Globus pallidus (tissue), 1 donor: ENCODE measurements at places on chromosomes 7 and 10.

DNA sequence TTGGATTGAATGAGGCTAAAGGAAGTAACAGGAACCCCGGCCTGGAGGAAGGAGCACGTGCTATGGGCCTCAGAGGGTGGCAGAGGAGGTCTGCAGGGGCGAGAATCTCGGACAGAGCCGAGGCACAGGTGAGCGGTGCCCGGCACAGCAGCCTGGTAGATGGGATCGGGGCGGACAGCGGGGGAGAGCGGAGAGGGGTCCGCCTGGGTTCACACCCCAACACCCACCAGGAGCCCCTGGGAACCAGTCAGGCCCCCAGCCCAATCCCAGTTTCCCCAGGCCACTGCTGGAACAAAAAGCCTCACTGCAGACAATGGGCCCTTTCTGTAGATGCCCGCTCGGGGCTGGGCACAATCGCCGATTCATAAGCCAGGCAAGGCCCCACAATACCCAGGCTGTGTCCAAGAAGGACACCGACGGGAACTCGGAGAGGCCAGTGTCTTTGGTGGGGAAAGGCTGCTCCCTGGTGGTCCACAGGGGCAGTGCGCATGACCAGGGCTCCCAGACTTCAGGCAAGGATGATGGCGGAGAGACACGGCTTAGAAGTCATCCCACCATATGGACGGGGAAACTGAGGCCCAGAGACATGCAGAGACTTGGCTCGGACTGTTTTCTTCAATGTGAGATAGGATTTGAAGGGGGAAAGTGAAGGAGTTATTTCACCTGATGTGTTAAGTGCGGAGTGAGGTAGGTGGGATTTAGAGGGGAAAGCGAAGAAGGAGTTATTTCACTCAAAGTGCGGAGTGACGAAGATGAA, 106.9 kb upstream of the GPR26 start:
- DNase-seq = peak; percentile 98

- DNase-seq = no peak
These were observed 36.7 kb upstream of the UBE2H start for GRCh38 chr7:129989466-129989865.

GRCh38 chr10:71852355-71852937, 1.4 kb upstream of the PSAP start:
- peak; percentile 61 for DNase-seq

GRCh38 chr10:124916098-124916584, 25.8 kb upstream of the ZRANB1 start:
- DNase-seq = no peak

DNA sequence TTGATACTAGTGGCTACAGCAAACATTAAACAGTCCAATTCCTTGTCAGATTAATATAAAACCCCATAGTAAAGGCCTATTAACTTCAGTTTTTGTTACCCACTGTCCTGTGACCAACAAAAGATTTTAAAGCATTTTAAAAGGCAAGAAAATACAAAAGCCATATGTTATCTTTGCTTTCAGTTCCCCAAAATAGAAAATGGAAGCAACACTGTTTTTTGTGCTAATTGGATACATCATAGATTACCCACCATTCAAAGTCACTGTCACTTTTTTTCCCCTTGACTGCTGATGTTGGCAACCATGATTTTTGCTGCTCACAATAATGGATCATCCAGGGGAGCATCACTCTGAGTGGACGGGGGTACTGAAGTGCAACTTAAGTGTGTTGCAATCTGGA, 52.4 kb upstream of the TMEM140 start:
- no peak for DNase-seq

DNA sequence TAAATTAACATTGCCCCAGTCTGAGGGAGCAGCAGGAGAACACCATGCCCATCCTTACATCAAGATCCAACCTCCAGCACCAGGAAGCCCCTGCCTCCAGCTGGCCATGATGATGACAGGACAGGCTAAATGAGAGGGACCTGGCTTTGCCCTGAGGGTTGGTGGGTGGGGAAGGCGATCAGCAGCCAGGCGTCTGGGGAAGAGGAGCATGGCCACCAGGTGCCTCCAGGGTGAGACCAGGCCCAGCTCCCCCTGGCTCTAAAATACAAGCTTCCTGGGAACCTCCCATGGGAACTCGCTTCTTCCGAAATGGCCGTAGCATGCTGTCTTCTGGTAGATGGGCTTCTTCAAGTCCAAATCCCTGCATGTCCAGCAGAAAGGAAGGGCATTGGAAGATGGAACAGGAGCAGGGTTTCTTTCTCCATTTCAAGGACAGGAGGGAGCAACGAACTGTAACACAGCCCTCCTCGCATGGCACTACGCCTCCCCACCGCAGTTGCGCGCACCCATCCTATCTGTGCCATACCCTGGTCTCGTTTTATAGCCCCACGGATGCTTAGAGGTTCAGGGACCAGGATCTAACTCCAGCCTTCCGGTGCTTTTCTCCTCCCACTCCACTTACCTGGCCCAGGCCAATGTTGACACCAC, 15.8 kb downstream of the MAT1A start:
- DNase-seq = no peak
